ENCODE measurements at places on chromosomes 12 and 14. TPM values are rescaled to one million over a fixed set of nuclear protein-coding genes. Genes with fewer than 3 reads are reported as not detected.

Gene INF2
- 187 TPM for total RNA-seq

- DNase-seq = no peak
- no peak overlapping the region for H3K4me3 ChIP-seq
- peaks cover 8% of the 10 kb centered on the region for H3K4me1 ChIP-seq
- H3K36me3 ChIP-seq = no peaks in the 10 kb centered on the region
- no peaks in the 10 kb centered on the region for H3K27me3 ChIP-seq
Measured at GRCh38 chr14:93878871-93879270, 48.3 kb upstream of the FAM181A start.

GRCh38 chr12:3838076-3838475 lies 35.1 kb downstream of the PARP11 start:
- no peak overlapping the region for H3K4me3 ChIP-seq
- H3K36me3 ChIP-seq = no peaks in the 10 kb centered on the region

DNA sequence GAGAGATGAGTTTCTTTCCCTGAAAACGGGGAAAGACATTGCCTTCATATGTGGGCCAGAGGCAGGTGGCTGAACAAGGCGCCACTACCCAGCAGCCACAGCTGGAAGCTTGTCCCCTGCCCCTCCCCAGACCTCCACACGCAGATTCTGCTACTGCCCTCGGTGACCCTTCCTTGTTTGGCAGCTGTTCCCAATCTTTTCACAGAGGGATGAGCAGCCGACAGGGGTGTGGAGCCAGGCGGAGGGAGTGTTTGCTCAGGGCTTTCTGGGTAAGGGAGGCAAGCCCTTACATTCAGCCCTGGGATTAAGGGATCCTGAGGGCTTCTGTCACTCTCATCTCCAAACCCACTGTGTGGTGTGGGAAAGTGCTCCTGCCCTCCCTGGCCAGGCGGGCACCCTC lies 4.5 kb upstream of the KRT4 start:
- H3K4me1 ChIP-seq = no peaks in the 10 kb centered on the region
- DNase-seq = no peak
- H3K36me3 ChIP-seq = no peaks in the 10 kb centered on the region
- H3K27me3 ChIP-seq = no peaks in the 10 kb centered on the region

DNA sequence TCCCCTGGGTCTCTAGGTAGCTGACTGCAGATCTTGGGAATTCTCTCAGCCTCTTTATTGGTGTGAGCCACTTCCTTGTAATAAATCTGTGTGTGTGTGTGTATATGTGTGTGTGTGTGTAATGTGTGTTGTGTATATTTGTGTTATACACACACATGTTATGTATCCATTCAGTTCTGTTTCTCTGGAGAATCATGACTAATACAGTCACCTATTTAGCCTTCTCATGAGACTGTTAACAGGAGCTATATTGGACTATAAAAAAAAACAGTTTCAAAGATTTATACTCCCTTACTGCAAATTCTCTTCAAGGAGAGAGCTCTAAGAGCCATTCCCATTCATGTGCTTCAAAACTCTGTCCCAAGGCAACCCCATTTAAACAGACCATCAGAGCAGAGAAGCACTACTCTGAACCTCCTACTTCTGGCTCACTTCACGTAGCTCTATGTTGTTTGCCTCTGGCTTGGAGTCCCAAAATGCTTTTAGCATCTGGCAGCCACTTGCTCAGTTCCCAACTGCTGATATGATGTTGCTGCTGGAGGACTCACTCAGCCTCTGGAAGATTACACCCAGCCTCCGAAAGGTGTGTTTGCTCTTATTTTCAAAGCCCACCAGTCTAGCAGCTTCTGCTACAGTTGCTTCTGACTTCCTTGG lies 48.7 kb upstream of the KITLG start:
- H3K4me1 ChIP-seq = no peaks in the 10 kb centered on the region
- no peaks in the 10 kb centered on the region for H3K27me3 ChIP-seq
- no peak for DNase-seq
- H3K27ac ChIP-seq = no peak overlapping the region

GRCh38 chr12:78793982-78794381 lies 70.6 kb upstream of the SYT1 start:
- H3K4me1 ChIP-seq = no peaks in the 10 kb centered on the region
- no peak overlapping the region for H3K27ac ChIP-seq
- no peaks in the 10 kb centered on the region for H3K36me3 ChIP-seq
- no peaks in the 10 kb centered on the region for H3K27me3 ChIP-seq
